Uterus (tissue), 4 donors: ENCODE measurements at places on chromosomes 6 and 20. TPM values are rescaled to one million over a fixed set of nuclear protein-coding genes. Genes with fewer than 3 reads are reported as not detected.

GRCh38 chr6:26175428-26176181 lies 88.4 kb downstream of the HFE start:
- DNase-seq, result no peak
- H3K4me1 ChIP-seq, result no peaks in the 10 kb centered on the region
- no peak overlapping the region for H3K27ac ChIP-seq
- no peaks in the 10 kb centered on the region for H3K36me3 ChIP-seq
- H3K27me3 ChIP-seq, result no peaks in the 10 kb centered on the region
- no peak overlapping the region for H3K4me3 ChIP-seq

- no peaks in the 10 kb centered on the region for H3K27me3 ChIP-seq
- DNase-seq, result no peak
- H3K36me3 ChIP-seq, result no peaks in the 10 kb centered on the region
- H3K4me1 ChIP-seq, result peaks cover 13% of the 10 kb centered on the region
- H3K4me3 ChIP-seq, result no peak overlapping the region
These were observed 10.0 kb downstream of the SNX5 start for GRCh38 chr20:17958373-17959256.

GRCh38 chr6:41353333-41353732 lies 17.9 kb downstream of the NCR2 start:
- H3K27ac ChIP-seq, result no peak overlapping the region
- no peak for DNase-seq
- no peaks in the 10 kb centered on the region for H3K27me3 ChIP-seq
- H3K36me3 ChIP-seq, result no peaks in the 10 kb centered on the region

DNA sequence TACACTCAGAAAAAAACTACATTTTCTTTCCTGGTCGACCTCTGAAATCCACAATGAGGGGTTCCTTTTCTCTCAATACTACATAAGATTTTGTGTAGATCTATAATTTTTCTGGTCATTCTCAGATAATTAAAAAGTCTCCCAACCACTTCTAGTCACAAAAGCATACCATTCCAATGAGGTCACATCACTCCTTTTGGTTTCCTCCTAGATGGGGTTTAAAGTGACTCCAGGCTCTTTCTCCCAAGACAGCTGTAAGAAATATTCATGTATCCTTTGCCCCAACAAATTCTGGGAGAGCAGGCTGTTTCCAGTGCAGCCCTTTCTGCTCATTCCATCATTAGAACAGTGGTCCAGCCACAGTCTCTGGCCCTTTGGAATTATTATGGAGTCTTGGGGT lies 43.1 kb upstream of the BEND6 start:
- H3K4me1 ChIP-seq, result no peaks in the 10 kb centered on the region
- H3K27ac ChIP-seq, result no peak overlapping the region
- no peaks in the 10 kb centered on the region for H3K27me3 ChIP-seq
- H3K4me3 ChIP-seq, result no peak overlapping the region

DNA sequence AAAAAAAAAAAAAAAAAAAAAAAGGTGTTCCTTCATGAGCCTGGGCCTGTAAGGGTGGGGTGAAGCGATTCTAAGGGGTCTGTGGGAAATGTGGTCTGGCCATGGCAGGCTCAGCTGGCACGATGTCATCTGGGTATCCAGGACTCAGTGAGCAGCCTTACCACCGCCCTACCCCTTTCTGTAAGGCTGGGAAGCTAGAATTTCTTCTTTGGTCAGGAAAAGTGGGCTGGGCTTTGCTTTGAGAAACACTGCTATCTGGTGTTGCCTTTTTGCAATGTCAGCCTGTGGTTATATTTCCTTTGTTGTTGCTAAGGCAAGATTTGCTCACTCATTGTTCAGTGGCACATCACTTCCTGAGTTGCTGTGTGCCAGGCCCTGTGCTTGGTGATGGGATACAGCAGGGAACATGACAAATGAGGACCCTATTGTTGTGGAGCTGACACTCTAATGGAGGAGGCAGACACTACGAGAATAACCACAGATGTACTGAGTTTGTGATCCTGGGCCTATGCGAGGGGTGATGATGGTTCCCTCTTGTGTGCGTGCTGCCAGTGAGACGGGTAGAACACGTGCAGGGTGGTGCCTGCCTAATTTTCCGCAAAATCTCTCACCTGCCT lies 45.9 kb upstream of the ZNFX1 start:
- H3K27me3 ChIP-seq, result peaks cover 2% of the 10 kb centered on the region
- H3K27ac ChIP-seq, result no peak overlapping the region
- H3K4me1 ChIP-seq, result no peaks in the 10 kb centered on the region
- no peak overlapping the region for H3K4me3 ChIP-seq
- DNase-seq, result no peak

GRCh38 chr20:2006452-2007361 lies 12.8 kb upstream of the PDYN start:
- H3K4me3 ChIP-seq, result no peak overlapping the region
- no peaks in the 10 kb centered on the region for H3K27me3 ChIP-seq
- no peaks in the 10 kb centered on the region for H3K4me1 ChIP-seq
- H3K27ac ChIP-seq, result no peak overlapping the region
- DNase-seq, result no peak

- no peaks in the 10 kb centered on the region for H3K27me3 ChIP-seq
- no peak overlapping the region for H3K27ac ChIP-seq
- H3K4me3 ChIP-seq, result no peak overlapping the region
- no peaks in the 10 kb centered on the region for H3K36me3 ChIP-seq
- peaks cover 8% of the 10 kb centered on the region for H3K4me1 ChIP-seq
These were observed 12.8 kb upstream of the SLC4A11 start for GRCh38 chr20:3251806-3252205.

DNA sequence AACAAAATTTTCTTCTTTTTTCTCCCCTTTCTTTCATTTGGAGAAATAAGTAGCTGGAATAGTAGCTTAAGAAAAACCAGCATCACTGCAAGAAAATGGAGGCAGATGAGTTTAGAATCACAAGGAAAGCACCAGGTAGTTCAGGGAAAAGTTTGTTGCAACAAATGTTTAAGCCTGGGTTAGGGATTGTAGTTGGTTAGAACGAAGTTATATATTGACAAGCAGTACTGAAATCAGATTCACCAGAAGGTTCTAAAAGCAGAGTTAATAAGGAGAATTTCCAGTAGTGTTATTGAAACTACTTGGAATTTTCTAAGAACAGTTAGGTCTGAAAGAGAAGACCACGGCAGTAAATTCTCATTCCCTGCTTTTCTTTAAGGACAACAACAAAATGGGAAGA lies 70.2 kb downstream of the BMP2 start:
- H3K27me3 ChIP-seq, result no peaks in the 10 kb centered on the region
- no peak overlapping the region for H3K4me3 ChIP-seq

DNA sequence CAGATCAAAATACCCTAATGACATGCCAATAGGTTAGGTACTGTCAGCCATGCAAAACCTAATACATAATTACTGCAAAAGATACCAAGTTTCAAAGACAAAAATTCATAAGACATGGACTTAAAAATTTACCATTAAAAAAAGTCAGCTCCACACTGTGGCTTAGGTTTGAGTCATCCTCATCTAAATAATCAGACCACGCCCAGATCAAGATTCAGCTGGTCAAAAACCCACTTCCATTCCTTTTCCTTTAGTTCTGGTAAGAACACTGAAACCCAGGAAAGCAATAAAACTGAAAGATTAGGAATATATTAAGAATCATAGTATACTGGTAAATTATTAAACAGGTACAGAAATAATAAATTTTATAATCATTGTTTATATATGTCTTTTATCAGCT lies 81.0 kb upstream of the ASF1A start:
- H3K27me3 ChIP-seq, result no peaks in the 10 kb centered on the region
- no peaks in the 10 kb centered on the region for H3K4me1 ChIP-seq
- no peaks in the 10 kb centered on the region for H3K36me3 ChIP-seq
- DNase-seq, result no peak

- H3K4me1 ChIP-seq, result no peaks in the 10 kb centered on the region
- H3K4me3 ChIP-seq, result no peak overlapping the region
- H3K27me3 ChIP-seq, result no peaks in the 10 kb centered on the region
- no peak overlapping the region for H3K27ac ChIP-seq
These were observed 428.4 kb upstream of the CHD6 start for GRCh38 chr20:42046371-42047085.

DNA sequence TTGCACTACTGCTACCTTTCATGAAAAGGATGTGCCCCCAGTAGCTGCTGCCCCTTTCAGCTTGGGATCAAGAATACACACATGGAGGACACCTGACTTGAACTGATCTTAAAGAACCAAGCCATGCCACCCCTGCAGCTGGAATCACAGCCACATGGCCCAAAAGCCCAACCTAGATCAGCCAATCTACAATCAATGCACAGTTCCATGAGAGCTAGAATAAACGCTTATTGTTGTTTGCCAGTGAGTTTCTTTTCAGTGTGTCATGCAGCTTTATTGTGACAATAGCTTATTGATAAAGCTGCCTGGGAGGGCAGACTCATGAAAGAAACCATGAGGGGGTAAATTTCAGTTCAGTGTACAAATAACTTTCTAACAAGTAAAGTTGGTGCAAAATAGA lies 397.7 kb downstream of the PTPRT start:
- no peaks in the 10 kb centered on the region for H3K27me3 ChIP-seq
- DNase-seq, result no peak
- H3K4me1 ChIP-seq, result no peaks in the 10 kb centered on the region
- H3K36me3 ChIP-seq, result no peaks in the 10 kb centered on the region
- H3K4me3 ChIP-seq, result no peak overlapping the region

- H3K36me3 ChIP-seq, result no peaks in the 10 kb centered on the region
- DNase-seq, result no peak
- no peak overlapping the region for H3K4me3 ChIP-seq
- H3K4me1 ChIP-seq, result no peaks in the 10 kb centered on the region
- H3K27ac ChIP-seq, result no peak overlapping the region
These were observed 13.2 kb downstream of the LCA5 start for GRCh38 chr6:79524065-79524464.

- H3K4me3 ChIP-seq, result no peak overlapping the region
- no peak overlapping the region for H3K27ac ChIP-seq
- H3K27me3 ChIP-seq, result no peaks in the 10 kb centered on the region
- H3K36me3 ChIP-seq, result no peaks in the 10 kb centered on the region
These were observed 23.5 kb downstream of the ILRUN start for GRCh38 chr6:34673064-34673463.

- no peak overlapping the region for H3K27ac ChIP-seq
- DNase-seq, result no peak
- H3K36me3 ChIP-seq, result no peaks in the 10 kb centered on the region
- H3K4me3 ChIP-seq, result no peak overlapping the region
These were observed 70.8 kb upstream of the SLC35B3 start for GRCh38 chr6:8506126-8506525.

GRCh38 chr20:9476174-9476573 lies 38.2 kb upstream of the LAMP5 start:
- no peaks in the 10 kb centered on the region for H3K36me3 ChIP-seq
- no peak for DNase-seq
- no peak overlapping the region for H3K4me3 ChIP-seq

DNA sequence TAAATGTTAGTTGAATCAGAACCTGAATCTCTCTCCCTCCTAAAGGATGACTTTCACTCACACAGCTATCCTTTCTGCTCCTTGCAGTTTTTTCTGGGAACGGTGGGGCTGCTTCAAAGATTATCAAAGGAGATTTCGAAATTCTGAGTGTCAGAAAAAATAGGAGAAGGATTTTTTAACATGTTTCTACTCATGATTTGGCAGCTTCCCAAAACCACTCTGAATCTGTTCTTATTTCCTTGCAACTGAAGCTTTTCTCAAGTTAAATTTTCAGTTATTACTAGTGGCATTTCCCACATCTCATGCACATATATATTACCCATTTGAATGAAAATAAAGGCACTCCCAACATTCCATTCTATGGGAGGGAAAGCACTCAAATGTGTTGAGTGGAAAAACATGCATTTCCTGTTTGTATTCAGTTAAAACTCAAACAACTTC lies 123.6 kb downstream of the LCA5 start:
- H3K36me3 ChIP-seq, result no peaks in the 10 kb centered on the region
- no peak overlapping the region for H3K27ac ChIP-seq
- H3K4me3 ChIP-seq, result no peak overlapping the region
- no peak for DNase-seq
- no peaks in the 10 kb centered on the region for H3K27me3 ChIP-seq

- H3K27ac ChIP-seq, result no peak overlapping the region
- DNase-seq, result no peak
- H3K4me3 ChIP-seq, result no peak overlapping the region
- no peaks in the 10 kb centered on the region for H3K36me3 ChIP-seq
- no peaks in the 10 kb centered on the region for H3K27me3 ChIP-seq
These were observed 415.6 kb upstream of the BTBD3 start for GRCh38 chr20:11502061-11502460.

GRCh38 chr20:57904314-57905105 lies 194.7 kb upstream of the PMEPA1 start:
- H3K36me3 ChIP-seq, result no peaks in the 10 kb centered on the region
- no peak for DNase-seq
- H3K27ac ChIP-seq, result no peak overlapping the region
- H3K4me1 ChIP-seq, result no peaks in the 10 kb centered on the region

GRCh38 chr20:46710153-46710913 lies 884 bp downstream of the SLC2A10 start:
- peak overlapping the region; percentile 79 for H3K27ac ChIP-seq
- no peaks in the 10 kb centered on the region for H3K36me3 ChIP-seq
- H3K27me3 ChIP-seq, result no peaks in the 10 kb centered on the region
- peak overlapping the region; percentile 57 for H3K4me3 ChIP-seq

DNA sequence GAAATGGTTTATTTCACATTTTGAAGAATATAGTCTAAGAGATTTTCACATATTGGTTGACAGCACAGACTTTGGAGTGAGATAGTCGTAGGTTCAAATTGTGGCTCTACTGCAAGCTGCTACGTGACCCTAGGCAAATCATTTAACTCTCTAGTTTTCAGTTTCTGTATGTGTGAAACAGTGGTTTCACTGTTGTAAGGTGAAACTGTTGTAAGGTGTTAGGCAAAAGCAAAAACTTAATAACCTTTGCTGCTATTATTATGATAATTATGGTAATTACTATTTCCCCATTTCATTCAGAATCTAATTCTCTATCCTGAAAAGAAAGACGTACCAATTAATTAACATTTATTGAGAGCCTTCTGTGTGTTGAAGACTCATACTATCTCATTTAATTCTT lies 144.2 kb downstream of the REV3L start:
- no peak overlapping the region for H3K4me3 ChIP-seq
- no peaks in the 10 kb centered on the region for H3K27me3 ChIP-seq
- no peaks in the 10 kb centered on the region for H3K36me3 ChIP-seq
- H3K27ac ChIP-seq, result no peak overlapping the region
- no peaks in the 10 kb centered on the region for H3K4me1 ChIP-seq

DNA sequence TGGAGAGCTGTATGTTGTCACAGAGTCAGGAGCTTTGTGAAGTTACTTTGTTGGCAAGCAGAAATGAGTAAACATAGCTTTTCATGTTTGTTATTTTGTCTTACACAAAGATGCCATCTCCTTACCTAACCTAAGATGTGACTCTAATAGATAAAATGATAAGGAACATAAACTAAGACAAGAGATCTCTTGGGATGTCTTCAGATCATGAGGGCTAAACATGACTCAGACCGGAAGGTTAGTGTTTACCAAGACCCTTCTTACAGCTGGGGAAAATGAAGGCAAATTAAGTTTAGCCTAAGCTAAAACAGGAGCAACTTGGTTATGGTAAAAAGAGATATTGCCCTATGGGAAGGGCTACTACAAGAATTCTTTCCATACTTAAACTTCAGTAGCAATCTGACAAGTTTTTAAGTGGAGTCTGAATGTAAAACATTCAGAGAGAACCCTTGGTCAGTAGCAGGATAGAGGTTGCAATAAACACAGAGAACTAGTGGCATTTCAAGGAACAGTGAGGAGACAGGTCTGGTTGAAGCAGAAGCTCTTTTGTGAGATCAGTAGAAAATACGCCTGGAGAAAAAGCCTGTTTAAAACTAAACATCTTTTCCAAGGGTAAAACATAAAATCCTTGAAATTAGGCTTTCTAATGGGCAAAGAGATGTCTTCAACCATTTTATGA lies 29.9 kb downstream of the SGK1 start:
- DNase-seq, result no peak
- no peak overlapping the region for H3K4me3 ChIP-seq
- no peak overlapping the region for H3K27ac ChIP-seq
- no peaks in the 10 kb centered on the region for H3K4me1 ChIP-seq

Gene CLVS2
- total RNA-seq, result 0.14 TPM

Gene SLC35D3
- not detected for total RNA-seq

Gene TP53RK
- total RNA-seq, result 25.7 TPM

Gene TBC1D22B
- 4.1 TPM for total RNA-seq

Gene EMILIN3
- 0.29 TPM for total RNA-seq

Gene MAS1L
- 0.37 TPM for total RNA-seq
